ENCODE measurements at places on chromosomes 6 and 20.

DNA sequence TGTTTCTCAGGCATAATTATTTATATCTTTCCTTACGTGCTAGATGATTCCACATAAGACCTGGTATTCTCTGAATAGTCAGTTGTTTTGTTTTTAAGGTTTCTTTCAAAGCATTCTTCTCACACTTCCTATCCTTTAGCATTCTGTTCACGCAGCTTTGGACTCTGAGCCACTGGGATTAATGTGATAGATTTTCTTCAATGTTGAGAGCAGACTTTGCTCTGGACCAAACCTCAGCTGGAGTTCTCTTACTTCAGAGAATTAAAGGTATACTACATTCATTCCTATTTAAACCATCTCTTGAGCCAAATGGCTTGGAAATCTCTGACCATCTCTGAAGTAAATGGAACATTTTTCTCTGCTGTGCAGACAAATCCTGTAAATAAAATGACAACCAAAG, 70.7 kb upstream of the TRAF3IP2 start:
- DNase-seq = no peak

DNA sequence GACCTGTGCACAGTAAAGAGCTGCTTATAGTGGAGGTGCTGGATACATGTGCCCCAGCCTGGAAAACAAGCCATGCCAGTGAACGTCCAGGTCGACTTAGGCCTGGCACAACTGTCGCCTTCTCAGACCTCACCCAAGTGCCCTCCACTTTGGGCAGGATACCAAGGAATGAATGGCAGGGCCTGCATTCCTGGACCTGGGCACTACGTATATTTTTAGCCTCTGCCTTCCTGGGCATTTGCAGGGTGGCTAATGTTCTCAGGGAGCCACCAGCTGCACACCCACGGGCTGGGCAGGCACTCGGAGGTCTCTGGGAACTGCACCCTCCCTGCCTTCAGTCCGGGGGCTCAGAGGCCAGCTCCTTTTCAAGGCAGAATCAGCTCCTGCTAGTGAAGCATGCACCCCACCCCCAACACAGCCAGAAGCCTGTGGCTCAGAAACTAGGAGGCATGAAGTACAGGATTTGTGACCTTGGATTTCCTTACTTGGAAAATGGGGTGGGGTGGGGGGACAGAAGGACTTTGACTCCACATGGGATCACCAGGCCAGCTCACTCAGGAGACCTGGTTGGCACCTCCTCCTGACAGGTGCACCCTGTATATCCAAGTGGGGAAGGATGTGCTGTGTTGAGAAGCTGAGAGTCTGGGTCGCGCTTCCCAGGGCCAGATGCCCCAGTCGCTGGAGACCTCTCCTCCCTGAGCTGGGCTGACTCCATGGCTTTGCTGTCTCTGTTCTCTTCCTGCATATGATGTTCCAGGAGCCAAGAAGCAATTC, 2.5 kb upstream of the LSM14B start:
- DNase-seq = no peak

GRCh38 chr20:49452011-49452482, 30.4 kb downstream of the KCNB1 start:
- no peak for DNase-seq

GRCh38 chr6:149939909-149940671, 1.7 kb upstream of the ULBP2 start:
- DNase-seq = no peak

GRCh38 chr20:32281711-32282110, 4.3 kb downstream of the KIF3B start:
- DNase-seq = no peak

DNA sequence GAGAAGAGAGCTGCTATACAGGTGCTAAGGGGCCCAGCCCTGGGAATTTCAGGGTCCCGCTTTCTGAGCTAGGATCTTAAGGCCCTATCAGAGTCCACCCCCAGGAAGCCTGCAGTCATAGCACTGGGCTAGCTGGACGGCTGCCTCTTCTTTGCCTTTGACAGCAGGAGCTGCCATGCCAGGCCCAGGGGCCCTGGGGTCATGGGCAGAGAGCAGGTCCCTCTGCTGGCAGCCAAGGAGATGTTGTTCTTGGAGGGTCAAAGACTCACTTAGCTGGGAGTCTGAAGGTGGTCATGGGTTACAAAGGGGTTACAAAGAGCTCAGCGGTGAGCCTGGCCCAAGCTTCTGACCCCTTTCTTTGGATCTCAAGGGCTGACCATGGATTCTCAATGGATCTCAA, 52.7 kb downstream of the RPP21 start:
- DNase-seq = no peak

GRCh38 chr6:27700337-27700736, 211.9 kb downstream of the OR2B2 start:
- DNase-seq = no peak

DNA sequence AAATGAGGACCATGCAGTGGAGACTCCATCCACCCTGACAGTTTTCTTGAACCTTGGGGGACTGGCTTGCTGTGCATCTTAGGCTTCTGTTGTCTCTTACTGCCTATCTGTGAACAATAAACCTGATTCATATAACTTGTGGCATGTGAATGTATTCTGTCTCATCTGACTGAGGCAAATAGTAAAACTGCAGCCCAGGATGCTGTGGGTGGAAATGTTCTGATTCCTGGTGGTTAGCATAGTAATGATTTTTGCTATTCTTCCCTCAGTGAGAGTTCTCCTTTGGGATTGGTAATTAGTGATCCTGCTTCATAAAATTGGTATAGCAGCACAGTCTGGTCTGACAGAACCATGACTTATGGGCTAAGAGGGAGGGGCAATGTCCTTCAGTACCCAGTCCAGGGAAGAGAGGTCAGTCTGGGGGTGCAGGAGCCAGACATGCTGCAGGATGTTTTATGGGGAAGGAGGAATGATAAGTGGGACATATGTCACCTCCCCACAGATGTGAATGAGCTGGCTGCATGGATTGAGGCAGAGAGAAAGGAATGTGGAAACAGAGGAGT, 147.1 kb downstream of the OR2B2 start:
- no peak for DNase-seq

- DNase-seq = no peak
Measured at GRCh38 chr6:51352506-51353029, 533.9 kb downstream of the TFAP2B start.

DNA sequence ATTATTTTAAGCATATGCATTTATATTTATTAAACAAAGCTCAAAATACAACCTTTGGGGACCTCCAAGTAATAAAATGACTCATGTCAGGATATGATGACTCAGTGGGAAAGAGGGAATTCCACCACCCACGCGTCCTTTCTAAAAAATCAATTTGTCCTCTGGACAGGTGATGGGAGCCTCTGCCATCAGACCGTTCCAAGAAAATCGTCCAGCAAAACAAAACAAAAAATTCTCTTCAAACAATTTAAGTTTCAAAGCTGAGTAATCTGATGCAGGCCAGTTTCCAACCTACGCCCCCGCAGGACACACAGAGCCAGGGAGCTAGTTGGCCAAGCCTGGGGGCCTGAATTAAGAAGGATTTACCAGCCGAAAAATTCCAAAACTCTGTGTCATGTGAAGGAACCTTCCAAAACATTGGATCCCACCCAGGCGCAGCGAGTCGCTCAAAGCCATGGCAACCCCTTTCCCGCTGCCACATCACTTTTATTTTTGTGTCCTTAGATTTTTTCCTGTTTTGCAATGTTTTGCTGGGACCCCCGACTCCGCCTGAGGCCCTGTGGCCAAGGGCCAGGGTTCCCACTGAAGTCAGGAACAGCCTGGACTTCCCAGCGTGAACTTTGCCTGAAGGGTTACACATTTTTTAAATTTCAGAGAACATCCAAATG, 95.3 kb downstream of the NFATC2 start:
- no peak for DNase-seq

DNA sequence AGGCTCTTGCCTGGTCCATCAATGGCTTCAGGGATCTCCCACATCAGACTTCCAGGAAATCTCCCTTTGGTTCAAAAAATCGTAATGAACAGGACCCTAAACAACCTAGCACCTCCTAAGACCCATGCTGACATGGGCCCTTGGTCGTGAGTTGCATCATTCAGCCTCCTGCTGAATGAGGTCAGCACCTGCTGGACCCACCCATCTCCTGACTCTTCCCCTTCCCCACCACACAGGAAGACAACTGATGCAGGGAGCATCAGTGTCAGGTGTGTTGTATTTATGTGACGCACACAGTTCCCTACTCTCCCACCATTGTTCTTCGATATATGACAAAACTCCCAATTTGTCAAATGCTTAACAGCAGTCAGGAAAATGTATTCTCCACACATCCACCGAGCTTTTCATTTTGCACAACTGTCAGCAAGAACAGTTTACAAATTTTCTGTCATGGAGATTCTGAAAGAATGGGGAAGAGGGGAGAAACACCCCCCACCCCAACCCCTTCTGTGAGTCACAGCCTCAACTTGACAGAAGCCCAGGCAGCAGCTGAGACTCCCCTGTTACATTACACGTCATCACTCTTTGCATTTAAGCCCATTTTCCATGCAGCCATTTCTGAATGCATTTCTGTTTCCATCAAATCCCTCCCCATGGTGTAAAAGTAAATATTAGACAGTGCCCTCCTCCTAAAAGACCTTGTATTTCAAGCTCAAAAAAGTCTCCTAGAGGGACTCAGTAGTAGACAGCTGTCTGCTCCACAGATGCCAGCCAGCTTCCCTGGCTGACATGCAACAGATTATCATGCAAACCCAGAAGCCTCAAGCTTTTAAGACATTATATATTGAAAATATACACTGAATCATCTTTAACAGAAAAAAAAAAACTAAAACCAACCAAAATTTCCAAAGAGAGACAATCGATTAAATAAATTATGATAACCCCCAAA, 577.5 kb downstream of the PTPRT start:
- no peak for DNase-seq

DNA sequence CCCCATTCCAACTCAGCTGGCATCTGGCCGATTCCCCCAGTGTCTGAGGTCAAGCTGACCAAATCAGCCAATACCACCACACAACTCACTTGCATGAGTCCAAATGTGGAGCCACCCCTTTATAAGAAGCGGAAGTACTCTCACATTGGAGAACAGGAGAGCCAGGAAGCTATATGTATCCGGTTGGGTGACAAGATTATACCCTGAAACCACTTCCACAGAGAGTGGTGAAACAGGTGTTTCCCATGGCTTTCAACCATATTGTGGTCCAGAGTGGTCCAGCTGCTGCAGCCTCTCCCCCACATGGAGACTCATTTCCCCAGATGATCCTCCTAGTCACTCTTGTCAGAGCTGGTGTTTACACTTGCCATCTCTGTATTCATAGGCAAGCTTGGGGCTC, 24.0 kb upstream of the SERINC1 start:
- DNase-seq = no peak

GRCh38 chr6:169846286-169847056, 95.0 kb downstream of the ERMARD start:
- no peak for DNase-seq

GRCh38 chr20:19986419-19986818, 30.7 kb upstream of the NAA20 start:
- no peak for DNase-seq

DNA sequence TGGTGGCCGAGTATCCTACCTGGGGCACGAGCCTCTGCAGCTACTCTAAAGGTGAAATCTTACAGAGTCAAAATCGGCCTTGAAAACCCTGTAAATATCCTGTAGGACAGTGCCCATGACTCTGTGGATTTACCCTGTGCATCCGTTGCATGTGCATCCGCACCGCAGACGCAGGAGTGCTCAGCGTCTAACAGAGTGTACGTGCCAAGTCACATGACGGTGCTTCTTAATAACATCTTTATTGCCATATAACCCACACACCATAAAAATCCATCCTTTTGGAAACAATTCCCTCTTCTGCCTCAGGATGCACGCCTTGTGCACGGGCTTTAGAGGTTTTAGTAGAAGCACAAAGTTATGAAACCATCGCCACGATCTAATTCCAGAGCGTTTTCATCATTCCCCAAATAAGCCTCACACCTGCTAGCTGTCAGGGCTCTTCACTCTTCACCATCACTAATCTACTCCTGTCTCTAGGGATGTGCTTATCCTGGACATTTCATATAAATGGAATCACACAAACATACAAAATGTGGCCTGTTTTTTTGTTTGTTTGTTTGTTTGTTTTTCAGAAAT, 384.5 kb upstream of the SULF2 start:
- DNase-seq = no peak

GRCh38 chr6:9404351-9405146, 969.2 kb upstream of the SLC35B3 start:
- no peak for DNase-seq

GRCh38 chr6:33433544-33434191, 13.8 kb downstream of the SYNGAP1 start:
- DNase-seq = no peak

GRCh38 chr6:16769131-16769985, 8.1 kb upstream of the ATXN1 start:
- DNase-seq = peak; percentile 34

DNA sequence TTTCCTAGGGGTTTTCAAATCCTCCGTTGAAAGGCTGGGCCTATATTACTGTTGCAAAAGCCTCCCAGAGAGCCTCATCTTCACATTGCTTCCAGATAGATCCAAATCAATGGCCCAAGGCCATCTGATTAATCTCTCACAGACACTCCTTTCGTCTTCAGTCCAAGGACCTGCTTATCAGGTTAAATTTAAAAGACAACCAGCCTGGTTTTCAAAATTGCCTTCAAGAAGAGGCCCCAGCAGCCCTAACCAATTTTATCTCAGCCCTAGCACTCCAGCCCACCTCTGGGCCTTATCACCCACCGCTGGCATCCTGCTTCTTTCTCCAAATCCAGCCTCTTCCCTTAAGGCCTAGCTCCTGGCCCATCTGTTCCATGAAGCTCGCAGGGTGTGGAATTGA, 15.5 kb upstream of the CCND3 start:
- no peak for DNase-seq

DNA sequence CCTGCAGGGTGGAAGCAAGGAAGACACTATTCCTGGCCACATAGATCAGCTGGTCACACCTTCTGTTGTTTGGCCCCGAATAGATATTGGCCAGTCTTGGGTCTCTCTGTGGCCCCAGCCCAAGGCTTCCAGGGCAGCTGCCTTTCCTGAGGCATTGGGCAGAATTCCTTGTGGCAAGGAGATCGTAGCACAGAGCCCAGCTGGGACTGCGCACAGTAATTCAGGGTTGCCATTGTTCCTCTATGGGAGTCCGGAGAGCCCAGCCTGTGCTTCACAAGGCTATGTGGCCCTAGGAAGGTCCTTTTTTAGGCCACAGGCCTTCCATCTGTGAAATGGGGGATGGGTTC, 6.9 kb downstream of the SGK2 start:
- no peak for DNase-seq

DNA sequence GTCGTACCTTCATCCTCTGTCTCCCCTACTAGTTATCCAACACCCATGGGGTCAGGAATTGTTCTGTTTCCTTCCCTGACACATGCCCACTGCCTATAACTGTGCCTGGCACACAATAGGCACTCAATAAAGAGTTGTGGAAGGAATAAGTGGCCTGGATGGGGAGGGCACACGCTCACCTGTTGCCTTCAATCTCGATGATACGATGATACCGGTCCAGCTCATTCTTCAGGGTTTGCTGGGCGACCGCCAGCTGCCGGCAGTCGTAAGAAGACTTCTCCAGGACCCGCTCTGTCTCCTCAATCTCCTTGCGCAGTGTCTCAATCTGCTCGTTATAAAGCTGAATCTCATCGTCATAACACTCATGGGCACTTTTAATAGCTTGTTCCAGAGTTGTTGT, 32.5 kb downstream of the BFSP1 start:
- DNase-seq = no peak
